GM12878 (cell line): ENCODE measurements at places on chromosomes 6 and 20. TPM values are rescaled to one million over a fixed set of nuclear protein-coding genes. Genes with fewer than 3 reads are reported as not detected.

DNA sequence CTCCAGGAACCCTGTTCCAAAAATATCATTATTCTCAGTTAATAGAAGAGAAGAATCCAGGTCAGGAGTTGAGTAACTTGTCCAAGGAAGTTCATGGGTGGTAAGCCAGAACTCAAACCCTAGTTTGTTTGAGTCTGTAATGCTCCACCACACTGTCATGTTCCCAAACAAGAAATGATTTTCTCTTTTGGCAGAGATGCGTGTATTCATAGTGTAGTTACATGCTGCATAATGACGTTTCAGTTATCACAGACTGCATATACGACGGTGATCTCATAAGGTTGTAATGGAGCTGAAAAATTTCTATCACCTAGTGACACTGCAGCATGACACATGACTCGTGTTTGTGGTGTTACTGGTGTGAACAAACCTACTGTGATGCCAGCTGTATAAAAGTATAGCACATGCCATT lies 102.6 kb downstream of the TULP4 start:
- no peak overlapping the region for H3K27ac ChIP-seq
- no peaks in the 10 kb centered on the region for H3K27me3 ChIP-seq
- H3K4me1 ChIP-seq: no peaks in the 10 kb centered on the region

DNA sequence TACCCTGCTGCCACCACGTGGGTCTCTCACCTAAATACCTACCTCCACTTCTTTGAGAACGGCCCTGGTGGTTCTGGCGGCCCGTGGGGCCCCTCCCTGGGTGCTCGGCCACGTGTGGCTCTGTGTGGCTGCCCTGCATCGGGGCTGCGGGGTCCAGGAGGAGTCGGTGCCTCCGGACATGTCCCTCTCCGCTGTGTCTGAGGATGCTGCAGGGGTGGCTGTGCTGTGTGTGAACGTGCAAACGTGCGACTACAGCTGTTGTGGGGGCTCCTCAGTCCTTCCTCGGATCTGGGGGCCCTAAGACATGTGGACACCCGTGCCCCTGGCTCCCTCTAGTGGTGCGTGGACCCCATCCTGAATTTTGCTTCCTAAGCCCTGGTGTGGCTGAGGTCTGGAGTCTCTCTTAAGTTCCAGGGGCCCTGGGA lies 691.8 kb downstream of the QKI start:
- no peaks in the 10 kb centered on the region for H3K36me3 ChIP-seq
- no peak overlapping the region for H3K27ac ChIP-seq
- H3K27me3 ChIP-seq: no peaks in the 10 kb centered on the region
- DNase-seq: no peak

DNA sequence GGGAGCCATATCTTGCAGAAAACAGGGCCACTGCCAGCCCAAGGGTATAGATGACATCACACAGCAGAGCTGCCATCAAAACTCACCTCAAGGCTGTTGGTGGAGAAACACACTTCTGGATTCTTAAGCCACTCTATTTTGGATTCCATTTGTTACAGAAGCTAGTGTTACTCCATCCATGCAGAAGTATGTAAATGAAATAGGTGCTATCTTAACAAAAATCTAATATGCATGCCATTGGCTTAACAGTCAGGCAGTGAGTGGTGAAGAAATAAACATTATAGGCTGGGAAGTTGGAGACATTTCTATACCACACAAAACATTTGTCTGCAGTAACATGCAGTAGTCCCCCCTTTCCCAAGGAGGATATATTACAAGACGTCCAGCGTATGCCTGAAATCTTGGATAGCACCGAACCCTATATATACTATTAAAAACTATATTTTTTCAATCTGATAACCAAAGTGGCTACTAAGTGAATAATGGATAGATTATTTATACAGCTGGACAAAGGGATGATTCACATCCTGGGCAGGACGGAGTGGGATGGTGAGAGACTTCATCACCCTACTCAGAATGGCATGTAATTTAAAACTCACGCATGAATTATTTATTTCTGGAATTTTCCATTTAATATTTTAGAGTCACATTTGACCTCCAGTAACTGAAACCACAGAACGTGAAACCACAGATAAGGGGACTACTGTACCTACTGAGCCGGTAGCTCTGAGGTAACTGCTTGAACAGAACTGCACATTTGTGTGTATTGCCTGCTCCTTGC lies 160.0 kb upstream of the PLN start:
- DNase-seq: no peak
- no peak overlapping the region for H3K27ac ChIP-seq
- H3K36me3 ChIP-seq: no peaks in the 10 kb centered on the region
- H3K4me3 ChIP-seq: no peak overlapping the region
- no peaks in the 10 kb centered on the region for H3K27me3 ChIP-seq
- no peaks in the 10 kb centered on the region for H3K4me1 ChIP-seq

GRCh38 chr6:163414946-163415619 lies 565 bp downstream of the QKI start:
- peak overlapping the region; percentile 77 for H3K27ac ChIP-seq
- H3K4me3 ChIP-seq: peak overlapping the region; percentile 90
- no peaks in the 10 kb centered on the region; the same call in 1 of the 2 replicates for H3K4me1 ChIP-seq

DNA sequence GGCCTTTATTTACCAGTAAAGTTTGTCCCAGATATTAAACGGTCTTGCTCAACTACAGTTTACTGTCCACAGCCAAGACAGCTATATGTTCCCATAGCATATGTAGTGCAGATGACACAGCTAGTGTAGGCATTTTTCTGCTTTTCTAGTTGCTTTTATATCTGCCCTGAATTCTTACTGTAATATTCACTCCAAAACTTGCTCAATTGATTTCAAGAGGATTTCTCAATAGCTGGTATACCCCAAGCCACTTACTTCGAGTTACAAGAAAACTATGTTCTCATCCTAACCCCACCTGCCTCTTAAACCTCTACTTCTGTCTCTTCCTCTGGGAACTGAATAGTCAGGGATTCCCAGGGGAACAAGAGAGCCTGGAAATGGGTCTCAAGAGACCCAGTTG lies 18.9 kb upstream of the ROS1 start:
- H3K27ac ChIP-seq: no peak overlapping the region
- no peaks in the 10 kb centered on the region for H3K36me3 ChIP-seq
- DNase-seq: no peak
- no peaks in the 10 kb centered on the region for H3K4me1 ChIP-seq
- H3K4me3 ChIP-seq: no peak overlapping the region
- no peaks in the 10 kb centered on the region for H3K27me3 ChIP-seq

- no peak overlapping the region for H3K4me3 ChIP-seq
- no peaks in the 10 kb centered on the region for H3K27me3 ChIP-seq
- H3K27ac ChIP-seq: no peak overlapping the region
- no peaks in the 10 kb centered on the region for H3K4me1 ChIP-seq
Measured at GRCh38 chr20:8367689-8368088, 235.6 kb downstream of the PLCB1 start.

GRCh38 chr6:167399051-167399387 lies 74.1 kb downstream of the TTLL2 start:
- no peak for DNase-seq
- peaks cover 6% of the 10 kb centered on the region for H3K27me3 ChIP-seq
- no peak overlapping the region for H3K27ac ChIP-seq
- H3K4me3 ChIP-seq: no peak overlapping the region
- H3K36me3 ChIP-seq: no peaks in the 10 kb centered on the region

DNA sequence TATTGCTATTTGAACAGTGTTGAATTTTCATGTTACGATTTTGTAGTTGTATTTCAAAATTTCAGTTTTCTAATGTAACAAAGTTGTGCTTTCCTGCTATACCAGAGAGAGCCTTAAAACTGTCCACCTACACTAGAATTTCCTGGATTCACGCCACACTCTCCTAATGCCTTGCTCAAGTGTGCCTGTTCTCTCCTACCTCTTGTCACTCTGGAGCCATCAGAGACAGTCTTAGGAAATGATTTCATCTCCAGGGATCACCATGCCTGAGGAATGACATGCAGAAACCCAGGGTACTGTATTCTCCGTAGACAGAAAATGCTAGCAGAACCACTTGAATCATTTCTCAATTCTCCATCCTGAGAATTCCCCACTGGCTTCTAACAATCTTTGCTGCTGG lies 667.6 kb downstream of the KIF16B start:
- no peaks in the 10 kb centered on the region for H3K27me3 ChIP-seq
- H3K4me1 ChIP-seq: no peaks in the 10 kb centered on the region
- H3K27ac ChIP-seq: no peak overlapping the region
- H3K36me3 ChIP-seq: no peaks in the 10 kb centered on the region
- no peak for DNase-seq
- no peak overlapping the region for H3K4me3 ChIP-seq

DNA sequence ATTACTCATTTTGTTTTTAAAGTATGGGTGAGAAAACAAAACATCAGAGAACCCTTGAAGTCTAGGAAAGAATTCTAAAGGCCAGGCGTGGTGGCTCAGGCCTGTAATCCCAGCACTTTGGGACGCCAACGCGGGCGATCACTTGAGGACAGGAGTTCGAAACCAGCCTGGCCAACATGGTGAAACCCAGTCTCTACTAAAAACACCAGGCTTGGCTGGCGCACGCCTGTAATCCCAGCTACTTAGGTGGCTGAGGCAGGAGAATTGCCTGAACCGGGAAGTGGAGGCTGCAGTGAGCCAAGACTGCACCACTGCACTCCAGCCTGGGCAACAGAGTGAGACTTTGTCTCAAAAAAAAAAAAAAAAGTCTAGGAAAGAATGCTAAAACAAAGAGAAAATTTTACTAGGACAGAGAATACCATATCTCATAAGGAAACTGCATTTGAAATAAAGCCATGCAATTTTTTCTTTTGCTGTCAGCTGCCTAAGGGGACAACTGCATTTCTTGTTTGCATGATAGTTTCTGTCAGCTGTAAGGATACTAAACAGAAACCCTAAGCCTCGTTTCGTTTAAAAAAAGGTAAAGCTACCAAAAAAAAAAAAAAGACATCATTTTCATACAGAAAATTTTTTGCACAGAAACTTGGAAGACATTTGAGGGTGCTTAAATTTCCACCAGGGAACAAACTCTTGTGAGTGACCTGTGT lies 32.1 kb downstream of the SMLR1 start:
- H3K4me1 ChIP-seq: no peaks in the 10 kb centered on the region
- peaks cover 4% of the 10 kb centered on the region; the same call in 1 of the 2 replicates for H3K36me3 ChIP-seq
- H3K4me3 ChIP-seq: no peak overlapping the region
- H3K27ac ChIP-seq: no peak overlapping the region
- DNase-seq: no peak

GRCh38 chr6:7060769-7061516 lies 46.8 kb upstream of the RREB1 start:
- H3K4me1 ChIP-seq: no peaks in the 10 kb centered on the region
- no peaks in the 10 kb centered on the region for H3K27me3 ChIP-seq
- DNase-seq: no peak
- no peak overlapping the region for H3K27ac ChIP-seq
- no peak overlapping the region for H3K4me3 ChIP-seq
- H3K36me3 ChIP-seq: no peaks in the 10 kb centered on the region

GRCh38 chr6:158611541-158612370 lies 32.8 kb downstream of the DYNLT1 start:
- no peak for DNase-seq
- H3K36me3 ChIP-seq: peaks cover 12% of the 10 kb centered on the region
- H3K27ac ChIP-seq: no peak overlapping the region

- H3K4me3 ChIP-seq: no peak overlapping the region
- H3K36me3 ChIP-seq: peaks cover 2% of the 10 kb centered on the region
- no peaks in the 10 kb centered on the region for H3K27me3 ChIP-seq
Measured at GRCh38 chr6:56663344-56663743, 20.7 kb upstream of the DST start.

GRCh38 chr6:5507131-5507681 lies 245.9 kb downstream of the FARS2 start:
- H3K27me3 ChIP-seq: no peaks in the 10 kb centered on the region
- peak; percentile 92 for DNase-seq

- no peak overlapping the region for H3K27ac ChIP-seq
Measured at GRCh38 chr6:84432619-84433018, 205.2 kb upstream of the CEP162 start.

- H3K27me3 ChIP-seq: no peaks in the 10 kb centered on the region
- no peak overlapping the region for H3K27ac ChIP-seq
- DNase-seq: no peak
- H3K4me1 ChIP-seq: peaks cover 16% of the 10 kb centered on the region
Measured at GRCh38 chr20:53889411-53890148, 180.8 kb downstream of the BCAS1 start.

GRCh38 chr20:40054311-40054710 lies 634.7 kb downstream of the MAFB start:
- no peaks in the 10 kb centered on the region for H3K4me1 ChIP-seq
- no peak for DNase-seq
- no peak overlapping the region for H3K27ac ChIP-seq
- H3K4me3 ChIP-seq: no peak overlapping the region
- H3K36me3 ChIP-seq: no peaks in the 10 kb centered on the region

DNA sequence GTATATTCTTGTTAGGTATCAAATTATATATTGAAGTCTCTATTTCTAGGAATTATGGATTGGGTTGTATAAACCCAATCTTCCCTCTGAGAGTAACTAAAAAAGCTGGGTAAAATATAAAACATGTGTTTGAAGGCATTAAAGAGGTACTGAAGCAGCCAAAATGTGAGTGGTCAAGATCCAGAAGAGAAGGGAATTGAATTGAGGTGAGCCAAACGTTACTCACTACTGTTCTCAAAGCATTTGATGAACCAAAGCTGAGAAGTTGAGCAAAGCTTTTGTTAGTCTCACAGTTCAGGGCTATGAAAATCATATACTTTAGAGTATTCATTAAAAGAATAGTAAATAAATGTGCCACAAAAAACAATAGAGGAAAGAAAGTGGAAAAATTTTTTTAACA lies 365.8 kb downstream of the BCKDHB start:
- no peaks in the 10 kb centered on the region for H3K4me1 ChIP-seq
- H3K36me3 ChIP-seq: no peaks in the 10 kb centered on the region
- H3K27ac ChIP-seq: no peak overlapping the region
- DNase-seq: no peak

DNA sequence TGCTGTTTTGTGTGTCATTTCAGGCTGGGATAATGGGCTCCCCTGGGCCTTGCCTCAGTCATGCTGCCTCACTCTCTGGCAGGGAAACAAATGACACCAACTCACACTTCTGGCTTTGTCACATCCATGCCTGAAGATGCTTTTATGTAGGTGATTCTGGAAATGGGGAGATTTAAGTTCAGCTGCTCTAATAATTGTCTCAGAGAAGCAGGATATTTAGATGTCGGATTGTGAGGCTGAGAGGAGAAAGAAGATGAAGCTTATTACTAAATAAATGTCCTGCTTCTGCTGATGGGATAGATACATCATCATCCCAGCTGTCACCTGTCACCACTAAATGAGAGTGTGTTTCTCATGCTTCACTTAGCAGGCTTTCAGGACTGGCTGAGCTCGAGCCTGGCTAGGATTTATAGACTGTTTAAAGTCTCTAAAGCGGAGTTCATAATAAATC lies 480.2 kb upstream of the SPTLC3 start:
- no peaks in the 10 kb centered on the region for H3K4me1 ChIP-seq
- no peak for DNase-seq
- no peak overlapping the region for H3K27ac ChIP-seq
- H3K4me3 ChIP-seq: no peak overlapping the region

GRCh38 chr20:58626051-58626450 lies 25.0 kb upstream of the STX16 start:
- no peaks in the 10 kb centered on the region for H3K36me3 ChIP-seq
- H3K4me3 ChIP-seq: no peak overlapping the region
- H3K27me3 ChIP-seq: peaks cover 2% of the 10 kb centered on the region
- H3K27ac ChIP-seq: no peak overlapping the region
- H3K4me1 ChIP-seq: peaks cover 8% of the 10 kb centered on the region

Gene OR2H1
- not detected in 2 replicates for polyA plus RNA-seq

Gene OR11A1
- not detected in 2 replicates for polyA plus RNA-seq

Gene SIM1
- not detected in 2 replicates for polyA plus RNA-seq

Gene ZC3H12D
- polyA plus RNA-seq: 1.2 and 2.6 TPM in 2 replicates

Gene SLC35D3
- not detected in 2 replicates for polyA plus RNA-seq

Gene TFAP2D
- polyA plus RNA-seq: not detected in 2 replicates
